ENCODE measurements at places on chromosomes 1 and 21.

DNA sequence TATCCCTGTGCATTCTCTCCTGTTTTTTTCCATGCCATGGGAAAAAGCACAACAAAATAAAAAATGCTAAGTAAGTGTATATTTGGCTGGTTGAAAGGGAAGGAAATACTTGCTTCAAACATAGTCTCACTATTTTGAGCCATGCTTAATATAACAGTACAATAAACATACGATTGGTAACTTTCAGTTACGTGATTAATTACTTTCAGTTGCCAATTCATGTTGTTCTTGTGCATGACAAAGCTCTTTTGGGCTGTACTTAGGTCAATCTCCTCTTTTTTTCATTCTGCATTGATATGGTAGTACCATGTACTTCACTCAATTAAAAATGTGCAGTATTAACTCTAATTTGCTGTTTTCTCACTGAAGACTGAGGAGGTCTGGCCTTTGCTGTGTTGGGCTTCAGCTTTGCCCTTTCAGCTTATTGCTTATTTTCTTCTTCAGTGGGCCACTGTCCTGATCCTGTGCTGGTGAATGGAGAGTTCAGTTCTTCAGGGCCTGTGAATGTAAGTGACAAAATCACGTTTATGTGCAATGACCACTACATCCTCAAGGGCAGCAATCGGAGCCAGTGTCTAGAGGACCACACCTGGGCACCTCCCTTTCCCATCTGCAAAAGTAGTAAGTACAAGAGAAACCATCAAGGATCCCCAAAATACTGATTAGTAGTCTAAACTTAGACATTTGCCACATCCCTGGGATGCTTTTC lies 2.7 kb downstream of the C4BPB start:
- H3K27ac ChIP-seq = no peak overlapping the region
- no peak for DNase-seq
- no peak overlapping the region for H3K4me3 ChIP-seq
- H3K36me3 ChIP-seq = no peaks in the 10 kb centered on the region
- no peaks in the 10 kb centered on the region for H3K27me3 ChIP-seq

DNA sequence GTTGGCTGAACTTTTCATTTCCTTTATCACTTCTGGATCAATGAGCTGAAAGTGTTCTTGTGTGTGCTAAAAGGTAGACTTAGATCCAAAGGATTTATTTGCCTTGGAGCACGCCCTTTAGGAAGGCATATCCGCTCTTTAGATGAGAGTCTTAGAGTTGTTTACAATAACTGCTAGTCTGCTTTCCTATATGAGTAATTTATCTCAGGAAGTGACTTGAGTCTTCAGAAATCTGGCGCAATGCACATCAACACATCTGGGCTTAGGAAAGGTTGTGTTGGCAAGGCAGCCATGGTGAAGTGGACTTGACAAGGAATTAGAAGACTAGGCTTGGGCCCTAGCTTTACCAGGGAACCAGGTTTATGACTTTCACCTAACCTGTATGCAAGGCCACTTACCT lies 204.1 kb upstream of the PTGFR start:
- DNase-seq = no peak
- no peak overlapping the region for H3K27ac ChIP-seq
- no peaks in the 10 kb centered on the region for H3K27me3 ChIP-seq
- H3K4me1 ChIP-seq = no peaks in the 10 kb centered on the region

GRCh38 chr1:179866616-179867015 lies 11.0 kb downstream of the TOR1AIP2 start:
- DNase-seq = no peak
- peaks cover 5% of the 10 kb centered on the region for H3K36me3 ChIP-seq
- no peak overlapping the region for H3K27ac ChIP-seq
- H3K4me1 ChIP-seq = no peaks in the 10 kb centered on the region

GRCh38 chr1:84145068-84145467 lies 997 bp downstream of the PRKACB start:
- no peak for DNase-seq
- H3K27me3 ChIP-seq = no peaks in the 10 kb centered on the region
- H3K36me3 ChIP-seq = no peaks in the 10 kb centered on the region
- no peak overlapping the region for H3K27ac ChIP-seq

DNA sequence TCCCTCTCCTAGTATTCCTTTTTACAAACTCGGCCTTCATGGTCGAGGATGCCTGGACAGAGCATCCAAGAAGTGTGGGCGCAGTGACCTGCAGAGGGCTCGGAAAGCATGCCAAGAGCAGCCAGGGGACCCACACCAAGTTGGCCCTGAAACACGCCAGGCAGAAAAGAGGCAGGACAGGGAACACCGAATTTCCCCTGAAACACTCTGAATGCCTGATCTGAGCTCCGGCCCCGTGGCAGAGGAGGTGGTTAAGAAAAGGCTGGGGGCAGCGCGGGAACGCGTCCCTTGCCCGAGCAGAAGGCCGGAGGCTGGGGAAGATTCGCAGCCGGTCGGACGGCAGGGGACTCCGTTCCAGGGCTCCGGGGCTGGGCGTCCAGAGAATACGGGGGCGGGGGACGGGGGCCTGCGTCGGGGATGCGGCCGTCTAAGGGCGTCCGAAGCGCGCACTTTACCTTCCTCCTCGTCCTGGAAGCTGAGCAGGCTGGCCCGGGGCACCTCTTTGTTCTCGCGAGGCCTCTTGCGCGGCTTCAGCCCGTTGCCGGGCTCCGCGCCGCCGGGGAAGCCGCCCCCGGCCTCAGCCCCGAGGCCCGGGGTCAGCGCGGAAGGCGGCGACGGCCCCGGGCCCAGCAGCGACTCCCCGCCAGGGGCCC lies 558 bp downstream of the PAXBP1 start:
- H3K27ac ChIP-seq = peak overlapping the region; percentile 95
- H3K27me3 ChIP-seq = no peaks in the 10 kb centered on the region
- peaks cover 17% of the 10 kb centered on the region for H3K36me3 ChIP-seq
- peaks cover 21% of the 10 kb centered on the region for H3K4me1 ChIP-seq
- DNase-seq = peak; percentile 84

- H3K27ac ChIP-seq = no peak overlapping the region
- no peak overlapping the region for H3K4me3 ChIP-seq
- peak; percentile 46 for DNase-seq
- H3K36me3 ChIP-seq = no peaks in the 10 kb centered on the region
- peaks cover 42% of the 10 kb centered on the region for H3K4me1 ChIP-seq
Measured at GRCh38 chr1:25568090-25568833, 24.9 kb downstream of the LDLRAP1 start.

- no peak for DNase-seq
- no peaks in the 10 kb centered on the region for H3K36me3 ChIP-seq
- H3K4me3 ChIP-seq = no peak overlapping the region
- no peaks in the 10 kb centered on the region for H3K4me1 ChIP-seq
Measured at GRCh38 chr1:187203257-187203656, 374.5 kb downstream of the PLA2G4A start.

- no peak for DNase-seq
- H3K4me1 ChIP-seq = peaks cover 8% of the 10 kb centered on the region
- no peak overlapping the region for H3K4me3 ChIP-seq
- no peak overlapping the region for H3K27ac ChIP-seq
Measured at GRCh38 chr1:159949981-159950381, 4.1 kb downstream of the SLAMF9 start.

GRCh38 chr1:228288536-228289238 lies 80.8 kb downstream of the OBSCN start:
- no peaks in the 10 kb centered on the region for H3K36me3 ChIP-seq
- H3K4me3 ChIP-seq = no peak overlapping the region
- H3K27me3 ChIP-seq = no peaks in the 10 kb centered on the region
- no peak for DNase-seq
- no peaks in the 10 kb centered on the region for H3K4me1 ChIP-seq

GRCh38 chr1:182173808-182174512 lies 112.4 kb upstream of the ZNF648 start:
- no peak for DNase-seq
- no peak overlapping the region for H3K27ac ChIP-seq
- no peaks in the 10 kb centered on the region for H3K36me3 ChIP-seq
- H3K27me3 ChIP-seq = no peaks in the 10 kb centered on the region

- H3K4me3 ChIP-seq = no peak overlapping the region
- H3K27ac ChIP-seq = no peak overlapping the region
- no peaks in the 10 kb centered on the region for H3K4me1 ChIP-seq
- H3K36me3 ChIP-seq = no peaks in the 10 kb centered on the region
- H3K27me3 ChIP-seq = peaks cover 22% of the 10 kb centered on the region
Measured at GRCh38 chr1:209825591-209826434, 2.0 kb upstream of the UTP25 start.

GRCh38 chr1:170426596-170426995 lies 105.4 kb upstream of the GORAB start:
- H3K27me3 ChIP-seq = no peaks in the 10 kb centered on the region
- H3K36me3 ChIP-seq = no peaks in the 10 kb centered on the region
- peaks cover 10% of the 10 kb centered on the region for H3K4me1 ChIP-seq
- peak; percentile 30 for DNase-seq
- no peak overlapping the region for H3K4me3 ChIP-seq

- peaks cover 10% of the 10 kb centered on the region for H3K4me1 ChIP-seq
- DNase-seq = no peak
- H3K27me3 ChIP-seq = peaks cover 6% of the 10 kb centered on the region
- no peaks in the 10 kb centered on the region for H3K36me3 ChIP-seq
Measured at GRCh38 chr21:38759413-38759812, 46.3 kb upstream of the ETS2 start.

DNA sequence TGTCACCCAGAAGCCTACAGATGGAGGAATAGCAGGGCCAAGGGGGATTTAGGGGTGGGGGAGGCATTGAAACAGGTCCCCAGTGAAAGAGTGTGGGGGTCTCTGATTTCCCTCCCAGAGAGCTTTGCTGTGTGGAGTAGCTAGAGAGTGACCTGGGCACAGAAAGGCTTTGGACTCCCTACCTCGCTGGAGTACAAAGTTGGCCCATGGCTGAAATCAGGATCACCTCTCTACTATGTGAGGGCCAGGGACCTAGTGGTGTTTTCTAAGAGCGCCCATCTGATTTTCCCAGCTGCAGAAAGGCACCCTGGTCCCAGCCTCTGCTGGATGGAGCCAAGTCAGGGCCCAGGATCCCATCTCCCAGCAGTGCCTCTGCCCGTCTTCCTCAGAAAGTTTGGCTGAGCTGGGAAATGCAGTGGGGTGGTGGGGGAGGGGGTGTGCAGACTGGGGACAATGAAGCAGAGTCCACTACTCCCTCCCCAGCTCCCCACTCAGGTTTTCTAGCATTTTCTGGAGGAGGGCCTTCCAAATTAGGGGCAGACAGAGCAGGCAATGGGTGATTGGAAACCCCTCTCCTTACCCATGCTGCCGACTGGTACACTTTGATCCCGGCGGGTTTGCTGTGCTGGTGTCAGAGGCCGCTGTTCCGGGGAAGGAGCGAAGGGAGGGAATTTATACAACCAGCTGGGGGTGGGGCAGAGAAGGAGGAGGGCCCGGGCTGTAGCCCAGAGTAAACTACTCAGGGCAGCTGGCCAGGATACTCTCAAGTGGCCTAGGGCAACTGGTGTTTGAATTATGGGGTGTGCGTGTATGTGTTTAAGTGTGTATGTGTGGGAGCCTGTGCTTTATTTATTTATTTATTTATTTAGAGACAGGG lies at the start of gene SELENBP1:
Gene SELENBP1 (minus strand): TSS at position 648 of the 877 bp plus-strand sequence. CDS start 64 bp downstream, at position 584.
- no peaks in the 10 kb centered on the region for H3K27me3 ChIP-seq
- peak; percentile 77 for DNase-seq
- H3K4me1 ChIP-seq = peaks cover 26% of the 10 kb centered on the region
- peak within 1 kb of the TSS; percentile 46 for H3K4me3 ChIP-seq
- no peaks in the 10 kb centered on the region for H3K36me3 ChIP-seq

Data from neural progenitor cell (in vitro differentiated cells).